A549 (cell line): ENCODE measurements at places on chromosomes 16 and 17. TPM values are rescaled to one million over a fixed set of nuclear protein-coding genes. Genes with fewer than 3 reads are reported as not detected.

Gene MFSD6L
- polyA plus RNA-seq, result not detected in 3 replicates

DNA sequence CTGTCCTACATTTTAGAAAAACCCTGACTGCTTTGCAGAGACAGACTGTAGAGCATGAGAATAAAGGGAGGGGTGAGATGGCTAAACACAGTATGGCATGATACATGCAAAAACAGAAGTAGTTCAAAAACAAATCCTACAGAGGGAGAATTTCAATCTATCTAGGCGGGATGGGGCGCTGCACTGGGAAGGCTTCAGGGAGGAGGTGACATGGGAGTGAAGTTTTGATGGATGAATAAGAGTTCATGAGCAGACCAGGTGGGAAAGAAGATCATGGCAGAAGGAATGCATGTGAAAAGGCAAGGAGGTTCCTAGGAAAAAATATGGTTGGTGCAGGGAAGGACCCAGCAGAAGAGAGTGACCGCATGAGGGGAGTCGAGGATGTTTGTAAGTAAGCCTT is 19.2 kb downstream of the HS3ST3B1 start:
- no peak for DNase-seq

DNA sequence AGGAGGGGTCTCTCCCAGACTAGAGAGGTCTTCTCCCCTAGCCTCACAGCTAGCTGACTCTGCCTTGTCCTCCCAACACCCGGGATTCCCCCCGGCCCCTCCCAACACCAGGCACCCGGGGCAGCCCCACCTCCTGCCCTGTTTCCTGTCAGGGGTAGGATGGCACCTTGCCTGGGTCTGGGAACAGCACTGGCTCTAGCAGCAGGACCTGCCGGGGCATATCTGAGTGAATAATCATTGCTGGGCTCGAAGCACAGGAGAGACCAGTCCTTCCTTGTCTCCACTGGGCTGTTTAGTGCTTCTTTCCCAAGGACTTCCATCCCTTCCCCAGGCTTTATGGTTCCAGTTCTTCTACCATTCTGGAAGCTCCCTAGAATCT is 25.7 kb downstream of the MINK1 start:
- no peak for DNase-seq

DNA sequence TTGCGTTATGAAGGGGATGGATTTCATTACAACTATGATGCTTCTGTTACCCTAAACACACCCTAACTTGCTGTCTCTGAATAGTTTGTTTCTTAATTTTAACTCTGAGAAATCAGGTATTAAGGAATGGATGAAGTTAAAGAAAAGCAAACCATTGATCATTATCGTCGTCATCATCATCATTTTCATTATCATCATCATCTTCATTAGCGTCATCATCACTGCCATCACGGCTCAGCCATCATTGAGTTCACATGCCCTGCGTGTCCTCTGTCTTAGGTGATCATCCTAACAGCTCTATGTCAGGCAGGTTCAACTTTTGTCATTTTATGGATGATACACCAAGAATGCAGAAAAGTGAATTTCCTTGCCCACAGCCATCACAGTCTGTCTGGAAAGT is 477.5 kb upstream of the EEF2KMT start:
- DNase-seq, result no peak

DNA sequence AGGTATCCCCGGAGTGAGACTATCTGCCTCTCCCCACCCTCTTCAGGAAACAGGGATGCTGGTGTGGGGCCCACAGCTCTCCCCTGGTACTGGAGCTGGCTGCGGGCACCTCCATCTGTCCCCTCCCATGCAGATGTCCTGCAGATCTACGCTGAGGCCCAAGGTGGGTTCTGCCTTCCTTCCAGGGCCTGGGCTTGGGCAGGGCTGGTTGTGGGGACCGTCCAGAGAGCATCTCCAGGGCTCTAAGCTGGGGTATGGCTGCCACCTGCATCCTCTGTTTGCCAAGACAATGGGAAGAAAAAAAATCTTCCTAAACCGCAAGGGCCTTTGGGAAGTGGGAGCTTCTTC is 12.9 kb downstream of the ZNF213 start:
- DNase-seq, result no peak

- DNase-seq, result no peak
Observed at GRCh38 chr17:2412561-2413021, 11.7 kb upstream of the MNT start.

Gene TBC1D28
- polyA plus RNA-seq, result not detected in 3 replicates

Gene HSD3B7
- 17.3 to 20.1 TPM (median 19.7 TPM) in 3 replicates for polyA plus RNA-seq

- DNase-seq, result no peak
Observed at GRCh38 chr17:57726213-57726790, 18.8 kb downstream of the CCDC182 start.

DNA sequence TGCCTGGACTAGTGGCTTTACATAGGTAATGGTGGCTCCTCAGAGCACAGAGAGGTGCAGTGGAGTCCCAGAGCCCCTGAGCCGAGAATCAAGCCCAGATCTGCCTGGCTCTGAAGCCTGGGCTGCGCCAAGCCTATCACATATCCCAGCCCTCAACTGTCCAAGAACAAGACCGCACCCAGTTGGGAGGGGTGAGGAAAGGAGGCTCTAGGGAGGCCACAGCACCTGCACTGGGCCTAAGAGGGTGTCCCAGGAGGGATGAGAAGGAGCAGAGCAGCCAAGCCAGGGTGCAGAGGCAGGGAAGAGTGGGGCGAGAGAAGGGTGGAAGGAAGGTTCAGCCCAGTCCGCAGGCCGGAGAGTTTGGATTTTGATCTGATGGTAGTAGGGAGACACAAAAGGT is 941 bp upstream of the RNF112 start:
- no peak for DNase-seq

GRCh38 chr17:69761767-69762321 is 313.2 kb upstream of the KCNJ16 start:
- peak; percentile 77 for DNase-seq

GRCh38 chr17:61330174-61331150 is 69.2 kb upstream of the TBX2 start:
- DNase-seq, result no peak

DNA sequence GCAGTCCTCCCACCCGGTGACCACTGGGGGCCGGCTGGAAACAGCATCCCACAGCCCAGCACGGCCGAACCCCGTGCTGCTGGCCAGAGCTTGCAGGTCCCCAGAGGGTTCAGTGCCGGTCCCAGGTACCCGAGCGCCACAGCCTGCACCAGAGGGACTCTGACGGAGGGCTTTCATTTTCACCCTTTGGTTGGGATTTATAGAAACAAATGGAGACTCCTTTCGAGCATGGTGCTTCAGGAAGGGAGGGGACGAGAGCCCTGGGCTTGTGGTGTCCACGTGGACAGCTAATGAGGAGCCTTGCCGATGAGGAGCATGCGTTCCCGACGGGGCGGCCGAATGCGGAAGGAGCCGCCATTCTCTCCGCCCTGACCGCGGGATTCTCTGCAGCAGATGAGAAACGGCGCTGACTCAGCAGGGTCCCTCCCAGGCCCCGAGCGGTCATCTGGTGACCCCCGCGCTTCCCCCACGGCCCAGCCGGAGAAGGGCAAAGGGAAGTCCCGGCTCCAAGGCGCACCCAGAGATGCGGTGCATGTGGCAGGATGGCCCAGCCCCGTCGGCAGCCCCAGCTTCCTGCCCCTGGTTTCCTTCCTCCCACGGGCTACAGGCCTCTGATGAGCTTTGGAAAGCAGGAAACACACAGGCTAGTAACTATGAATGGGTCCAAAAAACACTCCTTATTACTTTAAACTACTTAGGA is 9.8 kb downstream of the SLC38A10 start:
- DNase-seq, result no peak

GRCh38 chr17:73320601-73321264 is 8.9 kb upstream of the CDC42EP4 start:
- DNase-seq, result no peak
